ENCODE measurements at places on chromosomes 1 and 21.

- no peak for DNase-seq
Measured at GRCh38 chr1:220999872-221000863, 120.9 kb downstream of the HLX start.

DNA sequence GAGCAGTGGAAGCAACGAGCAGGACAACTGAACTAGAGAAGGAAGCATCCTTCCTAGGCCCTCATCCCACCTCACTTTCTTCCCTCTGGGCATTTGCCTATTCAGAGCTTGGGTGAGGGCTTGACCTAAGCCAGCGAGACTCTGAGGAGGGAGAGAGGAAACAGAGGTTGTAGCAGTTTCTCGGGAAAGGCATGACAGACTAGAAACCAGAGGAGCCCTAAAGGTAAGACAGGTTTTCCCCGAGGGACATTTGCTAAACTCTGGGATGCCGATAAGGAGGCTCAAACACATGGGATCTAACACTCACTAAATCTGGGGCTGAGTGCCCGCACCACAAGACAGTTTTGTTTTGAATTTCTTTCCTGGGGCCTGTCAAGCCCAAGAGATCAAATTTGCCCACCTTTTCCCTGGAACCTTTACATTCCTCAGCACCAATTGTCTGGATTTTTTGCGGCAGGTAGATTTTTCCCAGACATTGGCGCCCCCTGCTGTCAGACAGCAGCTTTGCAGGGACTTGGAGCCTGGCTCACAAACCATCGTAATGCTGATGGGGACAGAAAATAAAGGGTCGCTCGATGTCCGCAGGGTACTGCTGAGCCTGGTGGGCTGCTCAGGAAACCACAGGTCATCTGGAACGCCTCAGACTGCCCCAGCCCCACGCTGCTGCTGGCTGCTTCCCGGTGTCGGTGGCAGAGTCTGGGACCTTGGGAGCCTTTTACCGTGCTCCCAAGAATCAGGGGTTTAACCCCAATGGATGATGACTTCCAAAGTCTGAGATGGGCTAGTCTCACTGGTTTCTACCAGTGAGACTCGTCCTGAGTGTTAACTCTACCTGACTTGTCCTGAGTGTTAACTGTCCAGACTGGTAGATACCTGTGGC lies 23.4 kb upstream of the TSPAN2 start:
- DNase-seq = no peak

DNA sequence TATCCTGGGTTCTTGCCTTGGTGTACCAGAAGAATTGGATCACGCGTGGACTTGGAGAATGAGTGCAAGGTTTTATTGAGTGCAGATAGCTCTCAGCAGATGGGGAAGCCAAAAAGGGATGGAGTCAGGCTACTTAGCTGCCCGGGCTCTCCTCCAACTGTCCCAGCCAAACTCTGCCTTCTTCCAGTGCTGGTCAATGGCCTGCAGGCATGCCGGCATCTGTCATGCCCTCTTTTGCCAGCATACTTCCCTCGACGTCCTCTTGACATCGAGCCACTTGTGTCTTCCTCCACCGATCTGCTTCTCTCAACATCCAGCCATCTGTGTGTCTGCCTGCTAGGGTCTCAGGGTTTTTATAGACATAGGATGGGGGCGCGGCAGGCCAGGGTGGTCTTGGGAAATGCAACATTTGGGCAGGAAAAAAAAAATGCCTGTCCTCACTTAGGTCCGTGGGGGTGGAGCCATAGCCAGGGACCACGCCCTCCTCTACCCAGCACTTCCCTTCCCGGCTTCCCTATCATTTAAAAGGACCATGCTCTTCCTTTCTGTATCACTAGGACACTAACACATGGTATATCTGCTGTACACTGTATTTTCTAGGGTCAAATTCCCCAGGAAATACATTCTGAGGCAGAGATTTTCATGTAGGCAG lies 47.0 kb upstream of the BCAR3 start:
- DNase-seq = no peak

- DNase-seq = no peak
Measured at GRCh38 chr1:106921186-106921585, 135.3 kb upstream of the PRMT6 start.

- DNase-seq = peak; percentile 87
Measured at GRCh38 chr1:151047591-151047924, at the start of gene C1orf56. Gene C1orf56 (plus strand): TSS chr1:151047751. CDS start chr1:151047848, 97 bp downstream.

GRCh38 chr1:109187127-109187526 lies 26.6 kb upstream of the SARS1 start:
- DNase-seq = no peak

DNA sequence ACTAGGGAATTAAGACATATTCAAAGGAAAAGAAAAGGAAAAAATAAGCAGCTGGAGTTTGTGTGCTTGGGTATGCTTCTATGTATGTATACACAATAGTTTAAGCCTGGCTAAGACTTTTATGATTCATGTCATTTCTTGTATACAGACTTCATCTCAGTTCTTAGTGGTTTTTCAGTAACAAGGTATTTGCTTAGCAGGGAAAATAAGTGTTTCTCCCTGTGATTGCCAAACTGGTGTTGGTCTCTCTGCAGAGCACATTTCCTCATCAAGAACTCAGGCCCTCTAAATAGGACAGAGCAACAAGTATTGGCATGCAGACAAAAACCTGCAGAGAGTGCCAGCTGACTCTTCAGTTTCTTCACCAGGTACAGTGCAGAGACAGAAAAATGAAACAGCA lies 484.4 kb upstream of the ZRANB2 start:
- DNase-seq = no peak

DNA sequence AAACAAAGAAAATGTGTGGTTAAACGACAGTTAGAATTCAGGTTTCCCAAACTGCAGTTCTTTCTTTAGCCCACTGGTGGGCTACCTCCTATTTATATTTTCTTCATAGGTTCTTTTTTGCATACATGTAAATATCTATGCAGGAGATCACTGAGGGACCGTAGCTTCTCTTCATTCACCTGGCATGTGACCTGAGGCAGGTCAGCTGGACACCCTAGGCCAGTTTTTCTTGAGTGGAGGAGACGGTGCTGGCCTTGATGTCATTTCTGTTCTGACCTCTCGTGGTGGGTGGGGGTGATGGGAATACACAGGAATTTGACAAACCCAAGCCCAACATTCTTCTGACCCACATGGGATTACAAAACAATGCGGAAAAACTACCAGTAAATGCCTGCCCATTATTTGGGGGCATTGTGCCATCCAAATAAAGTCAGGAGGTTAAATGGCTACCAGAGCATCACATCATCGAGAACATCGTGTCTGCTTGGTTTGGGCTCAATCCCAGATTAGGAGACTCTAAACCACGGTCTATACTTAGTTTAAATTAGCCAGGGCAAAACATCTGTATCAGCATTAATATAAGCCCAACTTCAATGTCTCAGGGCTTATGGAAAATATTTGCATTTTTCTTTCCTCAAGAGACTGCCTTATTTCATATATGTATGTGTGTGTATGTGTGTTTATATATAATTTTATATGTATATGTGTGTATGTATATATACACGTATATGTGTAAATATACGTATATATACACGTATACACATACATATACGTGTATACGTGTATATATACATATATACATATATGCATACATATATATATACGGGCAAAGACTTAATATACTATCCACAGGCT lies 7.4 kb upstream of the IRF2BP2 start:
- DNase-seq = no peak
